Activated CD4-positive, alpha-beta T cell treated with anti-CD3 and anti-CD28 coated beads, Interleukin-2, amount 50 U/mL, for 16 hours (primary cell): ENCODE measurements at places on chromosomes 3 and 15.

- no peak for DNase-seq
These were observed 106.3 kb downstream of the SNRPN start for GRCh38 chr15:25060996-25061620.

DNA sequence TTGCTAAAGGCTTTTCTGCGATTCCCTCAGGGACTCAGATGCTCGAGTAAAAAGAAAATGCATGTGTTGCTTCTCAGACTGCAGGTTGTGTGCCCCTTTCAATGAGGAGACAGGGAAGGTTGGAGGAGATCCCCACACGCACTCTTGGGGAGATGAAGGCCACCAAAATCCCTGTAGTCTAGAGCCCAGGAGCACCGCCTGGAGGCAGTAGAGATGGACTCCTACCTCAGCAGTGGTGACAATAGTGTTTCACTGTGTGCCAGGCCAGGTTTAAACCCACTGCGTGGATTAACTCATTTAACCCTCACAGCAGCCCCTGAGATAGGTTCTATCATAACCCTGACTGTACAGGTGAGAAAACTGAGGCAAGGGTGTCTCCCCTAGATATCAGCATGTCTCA, 15.2 kb downstream of the MEGF11 start:
- DNase-seq = no peak

GRCh38 chr15:56242576-56243162, 1.0 kb downstream of the RFX7 start:
- no peak for DNase-seq

- no peak for DNase-seq
These were observed 32.1 kb downstream of the KY start for GRCh38 chr3:134618478-134619300.

- no peak for DNase-seq
These were observed 64.8 kb downstream of the ARIH1 start for GRCh38 chr15:72538931-72539330.

GRCh38 chr15:27353856-27354255, 382.9 kb downstream of the GABRG3 start:
- no peak for DNase-seq

GRCh38 chr3:180161770-180162169, 125.0 kb upstream of the PEX5L start:
- DNase-seq = no peak

- DNase-seq = no peak
These were observed 117.4 kb downstream of the SUCNR1 start for GRCh38 chr3:151990696-151991376.

DNA sequence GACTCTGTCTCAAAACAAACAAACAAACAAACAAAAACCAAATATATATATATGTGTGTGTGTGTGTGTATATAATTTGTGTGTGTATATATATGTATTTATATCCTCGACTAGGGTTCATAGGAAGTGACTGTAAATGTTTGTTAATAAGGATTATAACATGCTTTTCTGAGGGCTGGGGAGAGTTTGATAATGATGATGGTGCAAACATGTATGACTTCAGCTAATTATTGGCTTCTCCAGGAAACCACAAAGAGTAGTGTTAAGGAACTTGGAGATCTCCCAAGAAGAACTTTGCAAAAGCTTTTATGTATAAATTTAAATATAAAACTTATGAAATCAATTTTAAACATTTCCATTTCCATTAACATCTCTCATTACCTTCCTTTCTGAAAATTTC, 3.9 kb upstream of the OPA1 start:
- DNase-seq = no peak

DNA sequence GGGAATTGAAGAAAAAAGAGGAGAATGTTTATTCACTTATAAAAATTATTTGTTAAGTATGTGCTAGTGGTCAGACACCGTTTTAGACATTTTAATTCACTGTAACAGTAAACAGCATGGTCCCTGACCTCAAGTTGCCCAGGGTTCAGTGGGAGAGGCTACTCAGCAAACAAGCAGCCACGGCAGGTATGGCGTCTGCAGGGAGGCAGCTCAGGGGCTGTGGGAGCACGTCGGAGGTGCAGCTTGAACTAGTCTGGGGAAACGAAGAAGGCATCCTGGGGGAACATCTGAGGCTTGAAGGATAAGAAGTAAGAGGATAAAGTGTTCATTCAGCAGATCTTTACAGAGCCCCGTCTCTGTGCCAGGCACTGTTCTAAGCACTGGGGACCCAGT, 66.0 kb downstream of the CRTC3 start:
- DNase-seq = no peak

- no peak for DNase-seq
These were observed 51.5 kb downstream of the TJP1 start for GRCh38 chr15:29770796-29771195.

DNA sequence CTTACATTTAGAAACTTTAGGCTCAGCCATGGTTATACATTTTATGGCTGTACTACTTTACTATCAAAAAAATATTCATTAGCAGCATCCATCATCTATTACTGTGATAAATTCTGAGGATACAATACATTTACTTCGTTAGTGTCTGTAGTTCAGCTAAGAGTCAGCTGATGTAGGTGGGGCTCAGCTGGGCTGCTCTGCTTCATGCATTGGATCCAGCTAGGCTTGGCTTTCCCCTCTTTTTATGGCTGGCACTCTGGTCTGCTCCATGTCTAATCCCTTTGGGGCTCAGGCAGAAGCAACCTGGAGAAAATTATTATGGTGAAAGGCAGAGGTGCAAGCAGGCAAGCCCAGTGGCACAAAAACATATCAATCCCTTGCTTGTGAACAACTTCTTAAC, 930.1 kb upstream of the NR2F2 start:
- no peak for DNase-seq

- DNase-seq = no peak
These were observed 786.2 kb downstream of the SQOR start for GRCh38 chr15:46420990-46421389.

DNA sequence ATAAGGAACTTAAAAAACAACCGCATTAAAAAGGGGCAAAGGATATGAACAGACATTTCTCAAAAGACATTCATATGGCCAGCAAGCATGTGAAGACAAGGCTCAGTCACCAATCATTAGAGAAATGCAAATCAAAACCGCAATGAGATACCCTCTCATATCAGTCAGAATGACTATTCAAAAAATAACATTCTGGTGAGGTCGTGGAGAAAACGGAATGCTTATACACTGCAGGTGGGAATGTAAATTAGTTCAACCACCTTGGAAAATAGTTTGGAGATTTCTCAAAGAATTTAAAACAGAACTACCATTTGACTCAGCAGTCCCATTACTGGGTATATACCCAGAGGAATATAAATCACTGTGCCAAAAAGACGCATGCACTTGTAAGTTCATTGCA, 496.6 kb upstream of the SGO1 start:
- DNase-seq = no peak

DNA sequence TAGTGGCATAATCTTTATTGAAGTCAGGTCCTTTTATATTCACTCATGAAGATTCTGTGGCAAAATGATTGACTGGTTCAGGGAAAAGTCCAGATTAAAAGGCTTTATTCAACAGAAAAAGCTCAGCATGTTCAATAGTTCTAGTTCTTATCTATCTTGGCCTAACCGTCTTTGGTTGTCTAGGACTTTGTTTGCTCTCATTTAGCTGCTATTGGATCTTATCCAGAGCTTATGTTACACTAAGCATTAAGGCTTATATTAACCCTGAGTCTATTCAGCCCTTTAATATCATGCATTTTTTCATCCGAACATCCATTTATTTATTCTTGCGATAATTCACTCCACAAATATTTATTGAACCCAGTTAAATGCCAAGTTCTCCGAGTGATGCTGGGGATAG, 601.0 kb upstream of the SGO1 start:
- DNase-seq = no peak

DNA sequence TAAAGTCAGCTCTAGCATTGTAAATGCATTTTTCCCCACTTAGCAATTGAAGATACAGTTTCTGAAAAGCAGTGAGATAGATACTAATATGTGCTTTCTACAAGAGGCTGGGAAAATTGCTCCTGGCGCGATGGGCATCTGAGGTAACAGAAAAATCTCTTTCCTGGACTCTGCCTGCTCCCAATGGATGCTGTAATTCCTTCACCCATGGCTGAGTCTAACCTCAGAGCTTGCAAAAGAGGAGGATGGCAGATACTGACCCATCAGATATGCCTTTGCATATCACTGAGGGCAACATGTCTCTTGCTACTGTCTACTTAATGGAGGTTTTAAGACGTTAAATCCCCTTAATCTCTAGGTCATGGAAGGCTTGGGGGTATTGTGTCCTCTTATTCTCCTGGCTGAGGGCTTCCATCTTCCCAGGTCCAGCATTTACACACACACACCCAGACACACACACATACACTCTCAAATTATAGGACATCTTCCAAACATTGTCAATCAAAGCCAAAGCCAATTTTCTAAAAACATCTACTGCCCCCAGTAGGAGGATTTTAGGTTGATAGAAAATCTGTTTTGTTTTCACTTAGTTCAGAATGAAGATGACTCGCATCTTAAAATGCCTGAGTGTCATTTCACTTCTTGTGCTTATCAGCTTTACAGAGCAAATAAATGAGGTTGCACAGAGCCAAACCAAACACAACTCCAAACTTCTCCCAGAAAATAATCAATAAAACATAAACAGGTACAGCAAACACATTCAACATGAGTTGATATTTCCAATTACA, 2.4 kb downstream of the TRPM1 start:
- no peak for DNase-seq

- no peak for DNase-seq
These were observed 44.7 kb downstream of the FAM43A start for GRCh38 chr3:194730365-194730764.

- no peak for DNase-seq
These were observed 50.9 kb downstream of the TMEM44 start for GRCh38 chr3:194582196-194582905.

- no peak for DNase-seq
These were observed 33.6 kb upstream of the LEKR1 start for GRCh38 chr3:156792536-156792935.

DNA sequence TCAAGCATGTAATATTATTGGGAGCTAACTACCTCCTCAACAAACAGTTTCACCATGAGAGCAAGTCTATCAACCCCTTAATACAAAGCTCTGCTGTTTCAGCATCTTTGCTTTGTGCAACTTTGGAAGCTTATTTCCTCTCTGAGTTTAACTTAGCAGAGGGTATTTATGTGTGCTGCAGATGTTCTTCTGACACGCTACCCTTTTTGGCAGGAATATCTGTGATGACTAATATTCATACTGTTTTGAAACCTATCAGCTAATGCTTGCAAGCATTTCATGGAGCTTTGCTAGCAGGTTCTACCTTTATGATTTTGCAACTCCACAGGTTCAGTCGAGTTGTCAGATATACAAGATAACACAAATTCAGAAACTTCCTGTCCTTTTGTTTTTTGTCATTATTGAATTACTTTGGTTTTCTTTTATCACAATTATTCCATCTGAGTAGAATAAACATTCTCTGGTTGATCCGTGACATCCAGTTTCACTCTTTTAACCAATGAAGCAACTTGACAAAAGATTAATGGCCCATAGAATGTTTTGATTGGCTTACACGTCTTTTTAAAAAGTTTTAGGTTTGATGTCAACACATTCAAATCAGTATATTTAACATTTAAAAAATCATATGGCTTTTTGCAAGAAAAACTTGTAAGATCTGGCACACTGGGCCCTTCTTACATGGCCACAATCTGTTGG, 1.7 kb upstream of the SLC9A9 start:
- peak; percentile 82 for DNase-seq

GRCh38 chr3:79973917-79974595, 206.3 kb upstream of the ROBO1 start:
- DNase-seq = no peak

GRCh38 chr3:77040216-77040615, 317 bp downstream of the ROBO2 start:
- no peak for DNase-seq

DNA sequence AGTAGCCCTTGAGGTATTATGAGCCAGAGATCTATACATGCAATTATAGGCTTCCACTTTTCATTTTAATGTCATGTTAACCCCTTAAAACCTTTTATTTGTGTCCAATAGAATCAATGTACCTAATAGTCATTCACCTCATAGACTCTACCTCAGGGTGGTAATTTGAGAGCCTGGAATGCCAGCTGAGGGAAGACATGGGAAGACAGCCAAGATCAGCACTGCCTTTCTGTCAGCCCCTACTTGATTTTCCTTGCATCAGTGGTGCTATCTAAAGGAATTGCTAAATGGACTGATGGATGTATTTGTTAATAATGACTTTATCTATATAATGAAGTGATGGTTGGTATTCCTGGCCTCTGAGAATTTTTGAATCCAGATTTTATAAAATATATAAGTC, 113.3 kb upstream of the GBE1 start:
- DNase-seq = no peak

DNA sequence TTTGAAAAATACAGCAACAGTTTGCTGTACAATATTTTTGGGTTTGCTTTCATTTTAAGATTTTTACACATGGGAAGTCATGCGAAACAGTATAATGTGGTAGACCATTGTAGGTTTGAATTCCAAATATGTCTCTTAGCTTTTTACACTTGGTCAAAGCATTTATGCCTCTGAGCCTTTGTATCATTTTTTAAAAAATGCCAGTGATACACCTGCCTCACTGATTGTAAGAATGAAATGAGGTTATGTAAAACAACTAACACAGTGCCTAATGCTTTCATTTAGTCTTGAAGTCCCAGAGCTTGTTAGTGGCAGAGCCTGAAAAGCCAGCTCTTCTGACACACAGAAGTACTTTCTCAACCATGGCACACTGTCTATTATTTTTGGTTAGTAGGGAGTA, 202.0 kb downstream of the UBE2E2 start:
- DNase-seq = no peak

DNA sequence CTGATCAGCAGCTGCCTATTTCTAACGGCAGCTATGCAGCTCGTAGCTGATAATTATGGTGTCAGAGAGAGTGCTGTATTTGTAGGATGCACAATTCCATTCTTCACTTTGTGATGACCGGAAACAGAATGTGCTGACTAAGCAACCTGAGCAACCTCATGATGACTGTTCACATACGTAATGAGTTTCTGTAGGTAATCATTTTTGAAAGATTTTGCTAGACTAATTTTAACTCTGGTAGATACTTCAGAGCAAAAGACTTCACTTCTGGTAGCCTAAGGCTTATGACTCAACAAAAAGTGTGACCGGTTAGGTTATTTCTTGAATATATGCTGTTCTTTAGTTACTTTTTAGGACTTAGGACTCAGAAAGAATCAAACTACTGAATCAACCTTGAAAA, 567.7 kb downstream of the NAALADL2 start:
- DNase-seq = no peak

DNA sequence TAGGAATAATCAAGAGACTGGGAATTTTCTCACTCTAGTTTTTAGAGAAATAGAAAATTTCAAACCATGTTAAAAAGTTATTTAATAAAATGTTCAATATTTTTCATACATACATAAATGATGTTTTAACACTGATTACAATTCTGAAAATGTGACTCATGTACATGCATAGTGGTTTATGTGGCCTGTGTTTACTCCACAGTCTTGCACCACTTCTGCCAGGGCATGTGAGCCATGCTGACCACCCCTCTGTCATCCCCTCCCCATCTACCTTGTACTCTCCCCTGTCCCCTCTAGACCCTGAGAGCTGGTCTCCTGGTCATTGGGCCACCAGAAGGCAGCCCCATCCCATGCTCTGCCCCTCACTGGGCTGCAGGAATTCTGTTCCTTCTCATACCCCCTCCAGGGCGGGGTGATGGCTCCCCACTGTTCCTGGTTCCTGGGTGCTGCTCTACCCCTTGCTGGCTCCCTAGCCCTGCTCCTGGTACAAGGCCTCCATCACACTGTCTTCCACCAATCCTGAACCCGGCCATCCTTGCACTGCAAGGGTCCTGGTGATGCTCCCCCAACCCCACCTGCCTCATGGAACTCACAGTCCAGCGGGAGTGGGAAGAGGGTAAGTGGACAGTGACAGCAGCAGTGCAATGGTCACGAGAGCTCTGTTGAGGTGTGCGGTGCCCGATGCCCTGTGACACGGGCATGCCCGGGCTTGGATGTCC, 24.2 kb upstream of the SLC41A3 start:
- DNase-seq = no peak
